ENCODE measurements at places on chromosomes 12 and 14.

DNA sequence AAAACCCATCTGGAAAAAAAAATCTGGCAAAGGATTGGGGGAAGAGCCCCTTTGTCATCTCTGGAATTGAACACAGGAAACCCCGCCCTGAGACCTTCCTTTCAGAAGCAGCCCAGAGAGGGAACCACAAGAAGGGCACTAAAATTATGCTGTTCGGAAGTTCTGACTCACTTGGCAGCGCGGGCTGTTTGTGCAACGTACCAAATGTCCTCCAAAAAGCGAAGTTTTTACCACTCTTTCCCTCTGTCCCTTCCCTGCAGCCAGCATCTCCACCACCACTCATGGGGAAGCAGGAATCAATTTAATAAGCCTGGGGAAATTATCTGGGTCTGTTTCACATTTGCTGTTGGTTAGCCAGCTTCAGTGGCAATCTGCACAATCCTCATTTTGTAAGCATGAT is 3.2 kb upstream of the SYNE3 start:
- DNase-seq = peak; percentile 93

DNA sequence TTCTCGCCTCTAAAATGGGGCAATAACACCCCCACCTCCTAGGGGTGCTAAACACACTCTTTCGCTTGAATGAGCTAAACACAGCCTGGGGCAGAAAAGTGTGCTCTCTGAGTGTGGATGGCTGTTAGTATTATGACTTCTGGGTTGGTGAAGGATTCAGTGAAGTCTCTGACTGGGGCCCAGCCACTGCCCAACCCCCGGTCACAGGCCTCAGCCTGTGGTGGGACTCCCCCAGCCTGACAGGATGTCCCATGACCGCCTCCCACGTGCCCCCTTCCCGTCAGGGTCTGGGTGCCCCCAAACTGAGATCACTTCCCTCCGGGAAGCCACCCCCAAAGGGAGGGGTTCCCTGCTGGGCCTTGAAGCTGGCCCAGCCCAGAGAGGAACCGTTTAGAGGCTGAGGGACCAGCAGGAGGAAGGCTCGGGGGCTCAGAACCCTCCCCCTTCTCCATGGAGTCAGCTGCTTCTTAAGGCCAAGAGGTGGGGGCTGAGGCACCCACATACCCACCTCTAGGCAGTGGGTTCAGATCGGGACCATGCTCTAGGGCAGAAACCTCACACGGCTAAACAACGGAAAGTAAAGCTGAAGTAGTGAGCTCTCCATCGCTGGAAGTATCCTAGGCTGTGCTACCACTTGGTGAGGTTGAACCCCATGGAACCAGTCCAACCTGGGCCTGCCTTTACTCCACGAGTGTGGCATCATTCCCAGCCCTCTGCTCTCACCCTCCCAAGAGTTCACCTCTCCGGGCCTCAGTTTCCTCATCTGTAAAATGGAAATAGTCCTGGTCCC is 13.8 kb downstream of the DTX1 start:
- DNase-seq = peak; percentile 94

GRCh38 chr12:65740873-65741600 is 83.2 kb upstream of the HMGA2 start:
- DNase-seq = peak; percentile 71

DNA sequence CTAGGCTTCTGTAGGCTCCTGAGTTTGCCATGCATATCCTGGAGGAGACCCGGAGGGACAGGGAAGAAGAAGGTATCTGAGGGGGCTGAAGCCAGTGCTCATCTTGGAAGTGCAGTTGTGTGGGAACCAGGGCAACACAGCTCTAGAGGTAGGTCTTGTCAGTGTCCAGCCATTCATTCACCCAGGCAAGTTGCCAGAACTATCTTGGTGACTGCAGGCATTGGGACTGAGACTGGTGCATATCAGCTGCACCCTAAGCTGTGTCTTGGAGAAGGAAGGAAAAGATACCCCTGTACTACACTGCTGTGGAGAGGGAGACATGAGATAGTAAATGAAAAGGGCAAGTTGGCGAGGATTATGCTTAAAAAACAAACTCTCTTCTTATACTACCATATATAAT is 4.9 kb upstream of the WIF1 start:
- DNase-seq = no peak

DNA sequence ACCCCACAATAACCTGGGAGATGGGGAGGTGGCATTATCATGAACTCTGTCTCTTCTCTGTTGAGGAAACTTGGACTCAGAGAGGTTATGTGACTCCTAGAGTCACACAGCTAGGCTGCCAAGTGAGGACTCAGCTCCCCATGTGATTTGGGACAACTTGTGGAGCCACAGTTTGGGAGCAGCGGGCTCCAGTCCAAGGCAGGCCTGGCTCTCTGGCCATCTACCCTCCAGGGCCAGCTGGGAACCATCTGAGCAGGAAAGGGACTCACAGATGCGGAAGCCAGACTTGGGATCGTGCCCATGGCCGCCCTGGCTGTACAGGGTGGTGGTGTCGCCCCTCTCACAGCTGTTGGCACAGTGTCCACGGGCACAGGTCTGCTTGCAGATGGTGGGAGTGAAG is 59.1 kb downstream of the ISCA2 start:
- no peak for DNase-seq

GRCh38 chr14:36976571-36977023 is 195.8 kb downstream of the SLC25A21 start:
- DNase-seq = no peak

DNA sequence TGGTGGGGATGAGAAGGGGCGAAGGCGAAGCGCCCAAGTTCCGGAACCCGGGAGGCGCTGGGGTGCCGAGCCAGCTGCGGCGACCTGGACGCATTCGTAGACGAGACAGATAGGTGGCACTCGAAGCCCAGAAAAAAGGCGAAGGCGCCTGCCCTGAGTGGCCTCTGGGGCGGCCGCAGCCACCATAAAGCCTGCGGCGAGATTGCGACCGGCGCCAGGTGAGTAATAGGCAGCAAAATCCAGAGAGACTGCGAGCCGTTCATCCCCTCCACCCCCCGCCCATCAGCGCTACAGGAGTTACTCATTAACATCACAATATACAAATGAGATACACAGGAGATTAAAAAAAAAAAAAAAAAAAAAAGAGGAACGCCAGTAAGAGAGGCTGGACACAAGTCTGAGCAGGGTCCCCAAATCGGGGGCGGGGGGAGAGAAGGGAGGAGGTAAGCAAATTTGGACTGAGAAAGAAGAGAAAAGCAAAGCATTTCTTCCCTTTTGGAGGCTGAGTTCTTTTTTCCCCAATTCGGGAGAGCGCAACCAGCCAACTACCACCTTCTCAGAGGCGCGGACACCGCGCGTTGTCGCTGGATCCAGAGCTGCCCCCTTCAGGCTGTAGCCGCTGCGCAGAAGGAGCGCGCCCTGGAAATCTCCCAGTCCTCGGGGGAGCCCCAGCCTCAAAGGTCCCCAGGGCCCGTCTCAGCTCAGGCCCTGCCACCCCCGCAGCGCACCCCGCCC is 15.7 kb downstream of the TBX3 start:
- peak; percentile 55 for DNase-seq

DNA sequence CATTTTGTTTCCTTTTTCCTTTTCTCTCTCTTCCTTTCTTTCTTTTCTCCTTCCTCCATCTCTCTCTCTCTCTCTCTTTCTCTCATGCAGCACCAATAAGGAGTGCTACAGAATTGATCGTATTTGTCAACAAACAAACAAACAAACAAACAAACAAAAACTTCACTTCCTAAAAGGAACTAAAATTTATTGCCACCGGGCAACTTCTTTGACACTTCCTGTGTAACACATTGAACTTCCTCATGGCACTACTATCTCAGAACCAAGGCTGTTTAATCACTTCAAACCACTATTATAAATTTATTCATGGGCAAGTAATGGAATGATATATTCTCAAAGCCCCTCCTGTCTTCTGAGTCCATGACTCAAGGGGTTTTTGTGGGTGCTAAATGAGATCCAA is 51.3 kb downstream of the SERPINA3 start:
- no peak for DNase-seq

DNA sequence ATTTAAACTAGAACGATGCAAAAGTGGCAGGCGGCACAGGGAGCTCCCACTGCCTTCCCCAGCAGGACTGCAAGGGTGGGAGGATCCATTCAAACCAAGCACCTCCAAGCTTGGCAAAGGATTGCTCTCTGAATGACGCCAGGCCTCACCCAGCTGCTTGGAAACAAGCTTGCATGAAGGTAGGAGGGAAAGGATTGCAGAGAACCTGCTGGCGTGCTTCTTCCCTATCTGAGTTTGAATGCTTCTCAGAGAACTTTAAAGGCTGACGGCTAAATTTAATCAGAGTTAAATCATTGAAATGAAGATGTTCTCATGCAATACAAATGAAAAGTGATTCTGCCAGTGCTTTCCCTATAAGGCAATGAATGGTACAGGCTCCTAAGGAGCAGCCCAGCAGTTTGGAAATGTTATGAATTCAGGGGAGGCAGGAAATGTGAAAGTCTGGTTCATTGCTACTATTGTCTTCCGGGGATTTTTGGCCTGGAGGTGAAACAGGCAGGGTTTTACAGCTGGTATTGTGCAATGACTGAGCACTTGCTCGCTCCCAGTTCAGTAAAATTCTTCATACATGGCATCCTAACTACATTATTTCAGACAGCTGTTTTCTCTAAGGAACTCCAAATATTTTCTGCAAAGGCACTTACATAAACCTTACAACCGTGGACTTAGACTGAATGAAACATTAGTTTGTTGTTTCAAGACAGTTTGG is 31.9 kb upstream of the DUSP6 start:
- peak; percentile 70 for DNase-seq

GRCh38 chr12:104456950-104457745 is 400 bp downstream of the CHST11 start:
- peak; percentile 54 for DNase-seq

GRCh38 chr14:52299692-52300278 is 14.3 kb upstream of the PTGER2 start:
- DNase-seq = peak; percentile 82

GRCh38 chr14:104788873-104789663 is 6.5 kb downstream of the AKT1 start:
- no peak for DNase-seq

DNA sequence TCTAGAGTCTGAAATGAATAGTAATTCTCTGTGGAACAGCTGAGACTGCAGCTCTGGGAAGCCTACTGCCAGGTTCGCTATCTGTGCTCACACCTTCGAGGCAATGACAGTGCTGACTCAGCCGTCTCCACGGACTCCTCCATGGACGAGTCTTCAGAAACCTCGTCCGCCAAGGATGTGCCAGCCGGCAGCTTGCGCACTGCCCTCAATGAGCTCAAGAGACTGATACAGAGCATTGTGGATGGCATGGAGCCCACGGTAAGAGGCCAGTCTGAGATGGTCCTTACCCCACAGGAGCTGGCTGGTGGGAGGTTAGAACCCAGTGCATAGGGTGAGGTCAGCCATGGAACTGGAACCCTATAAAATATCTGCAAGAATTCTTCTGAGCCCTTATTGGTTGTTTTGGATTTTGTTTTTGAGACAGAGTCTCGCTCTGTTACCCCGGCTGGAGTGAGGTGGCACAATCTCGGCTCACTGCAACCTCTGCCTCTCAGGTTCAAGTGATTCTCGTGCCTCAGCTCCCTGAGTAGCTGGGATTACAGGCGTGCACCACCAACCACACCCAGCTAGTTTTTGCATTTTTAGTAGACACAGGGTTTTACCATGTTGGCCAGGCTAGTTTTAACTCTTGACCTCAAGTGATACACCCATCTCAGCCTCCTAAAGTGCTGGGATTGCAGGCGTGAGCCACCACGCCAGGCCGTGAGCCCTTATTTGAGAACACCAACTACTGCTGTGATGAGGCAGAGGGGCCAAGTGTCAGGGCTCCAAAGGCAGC is 43.9 kb downstream of the RAB35 start:
- DNase-seq = no peak

GRCh38 chr14:61841145-61841544 is 78.9 kb downstream of the SNAPC1 start:
- DNase-seq = no peak

DNA sequence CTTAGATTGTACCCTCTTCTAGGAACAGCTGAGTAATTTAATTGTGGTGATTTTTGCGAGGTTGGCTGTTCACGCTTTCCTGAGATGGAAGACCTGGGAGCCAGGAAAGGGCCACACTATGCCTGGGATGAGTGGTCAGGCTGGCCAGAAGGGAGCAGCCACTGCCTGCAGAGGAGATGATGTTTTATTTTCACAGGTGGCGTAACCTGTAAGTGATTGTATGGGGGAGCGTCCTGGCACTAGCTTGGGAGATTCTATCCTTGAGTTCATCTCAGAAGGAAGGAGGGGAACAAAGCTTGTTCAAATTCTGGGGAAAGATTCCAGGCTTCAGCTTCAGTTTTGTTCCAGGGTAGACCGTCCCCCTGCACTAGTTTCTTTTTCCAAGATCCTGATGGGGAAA is 1.2 kb downstream of the RPH3A start:
- no peak for DNase-seq

GRCh38 chr12:94500831-94501567 is 41.3 kb upstream of the CEP83 start:
- DNase-seq = peak; percentile 46

DNA sequence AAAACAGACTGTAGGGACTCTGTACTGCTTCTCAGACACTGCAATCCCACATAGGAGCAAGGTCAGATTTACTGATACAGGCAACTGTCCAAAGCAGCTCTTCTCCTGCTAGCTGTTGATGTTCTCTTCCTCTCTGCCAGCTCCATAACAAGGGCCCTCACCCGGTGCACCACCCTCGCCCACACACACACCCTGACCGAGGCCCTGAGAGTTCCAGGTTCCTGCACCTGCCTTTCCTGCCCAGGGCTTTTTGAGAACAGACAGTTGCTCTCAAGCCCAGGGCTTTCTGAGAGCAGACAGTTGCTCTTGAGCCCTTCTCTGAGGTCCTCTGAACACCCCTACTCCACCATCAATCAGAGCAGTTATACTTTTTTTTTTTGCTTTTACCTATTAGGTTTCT is 233.8 kb upstream of the GARIN6 start:
- DNase-seq = no peak

GRCh38 chr14:100893228-100893601 is 10.3 kb downstream of the RTL1 start:
- DNase-seq = no peak

GRCh38 chr12:40015345-40015744 is 90.5 kb downstream of the SLC2A13 start:
- DNase-seq = no peak

Measured in suppressor macrophage treated with lipopolysaccharide for 1 hour (primary cell).